ENCODE measurements at places on chromosomes 12 and 14.

DNA sequence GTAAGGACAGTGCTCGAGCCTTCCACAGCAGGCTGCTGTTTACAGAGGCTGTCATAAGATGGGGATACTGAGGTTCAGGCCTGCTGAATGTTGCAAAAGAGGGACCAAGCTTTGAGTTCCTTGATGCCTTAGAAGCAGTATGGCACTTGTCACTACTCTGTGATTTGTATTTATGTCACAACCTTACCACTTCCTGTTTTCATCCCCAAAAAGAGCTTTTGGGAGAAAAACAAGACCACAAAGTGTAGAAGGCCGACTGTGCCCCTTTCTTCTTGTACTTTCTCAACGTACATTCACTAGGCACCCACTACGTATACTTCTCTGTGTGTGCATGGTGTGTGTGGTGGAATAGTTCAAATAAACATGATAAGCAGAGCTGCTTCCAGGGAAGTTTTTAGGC is 90.1 kb downstream of the DRAM1 start:
- DNase-seq, result no peak

DNA sequence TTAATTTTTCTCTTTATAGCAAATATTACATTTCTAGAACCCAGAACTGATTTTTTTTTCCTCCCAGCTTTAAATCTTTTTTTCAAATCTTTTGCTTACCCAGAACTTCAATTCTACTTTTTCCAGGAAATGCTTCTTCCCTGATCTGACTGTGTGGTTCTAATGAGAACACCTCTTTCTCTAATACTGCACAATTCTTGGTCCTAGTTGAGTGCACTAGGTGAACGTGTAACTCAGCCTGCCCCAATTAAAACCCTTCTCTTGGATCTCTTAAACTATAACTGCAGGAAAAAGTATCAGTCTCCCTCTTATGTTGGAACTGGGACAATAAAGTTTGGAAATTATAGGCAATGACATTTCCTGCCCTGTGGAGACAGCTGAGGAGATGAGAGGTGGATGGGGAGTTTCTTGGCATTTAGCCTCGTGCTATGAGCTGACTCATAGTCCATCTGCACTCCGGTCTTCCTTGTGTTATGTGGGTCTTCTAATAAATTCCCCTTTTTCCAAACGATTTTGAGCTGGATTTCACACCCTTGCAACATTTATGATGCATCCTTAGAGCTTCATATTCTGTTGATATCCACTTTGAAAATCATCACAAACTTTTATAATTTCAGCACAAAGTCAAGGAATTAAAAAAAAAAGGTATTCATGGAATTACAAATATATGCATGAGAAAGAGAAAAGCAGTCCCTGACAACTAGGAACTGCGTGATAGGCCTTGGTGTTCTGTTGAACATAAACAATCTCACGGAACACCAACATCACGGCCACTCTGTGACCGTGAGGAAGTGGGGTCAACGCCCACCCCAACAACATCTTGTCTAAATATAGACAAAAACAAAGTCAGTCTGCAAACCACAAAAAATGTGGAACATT is 52.4 kb downstream of the BRMS1L start:
- peak; percentile 78 for DNase-seq

DNA sequence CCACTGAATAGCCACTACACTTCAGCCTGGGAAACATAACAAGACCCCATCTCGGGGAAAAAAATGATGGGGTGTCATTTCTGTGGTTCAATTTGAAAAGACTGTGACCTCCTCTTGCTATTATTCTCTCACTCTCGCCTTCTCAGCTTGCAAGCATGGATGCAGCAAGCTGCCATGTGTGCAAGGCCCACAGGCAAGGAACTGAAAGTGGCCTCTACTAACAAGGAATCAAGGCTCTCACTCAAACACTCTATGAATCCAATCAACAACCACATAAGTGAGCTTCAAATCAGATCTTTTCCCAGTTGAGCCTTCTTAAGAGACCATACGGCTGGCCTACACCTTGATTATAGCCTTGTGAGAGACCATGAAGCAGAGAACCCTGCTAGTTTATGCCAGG is 17.9 kb upstream of the DHRS7 start:
- no peak for DNase-seq

GRCh38 chr12:6946033-6946919 is 2.5 kb downstream of the C12orf57 start:
- peak; percentile 96 for DNase-seq

DNA sequence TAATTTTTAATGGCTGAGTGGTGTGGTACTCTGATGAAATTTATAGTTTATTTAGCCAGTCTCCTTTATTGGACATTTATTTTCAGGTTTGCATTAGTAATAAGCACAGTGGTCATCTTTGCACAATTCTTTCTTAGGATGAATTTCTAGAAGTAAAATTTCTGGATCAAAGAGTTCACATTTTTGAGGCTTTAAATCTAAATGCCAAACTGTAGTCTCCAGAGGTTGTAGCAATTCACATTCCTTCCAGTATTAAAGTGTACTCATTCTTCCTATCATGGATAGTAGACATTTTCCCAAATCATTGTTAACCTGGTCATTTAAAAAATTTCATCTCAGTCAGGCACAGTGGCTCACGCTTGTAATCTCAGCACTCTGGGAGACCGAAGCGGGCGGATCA is 24.8 kb downstream of the SLC39A9 start:
- no peak for DNase-seq

- DNase-seq, result no peak
Observed at GRCh38 chr14:57575482-57575881, 81.8 kb upstream of the CCDC198 start.

- DNase-seq, result no peak
Observed at GRCh38 chr14:31970744-31971143, 106.4 kb upstream of the ARHGAP5 start.

DNA sequence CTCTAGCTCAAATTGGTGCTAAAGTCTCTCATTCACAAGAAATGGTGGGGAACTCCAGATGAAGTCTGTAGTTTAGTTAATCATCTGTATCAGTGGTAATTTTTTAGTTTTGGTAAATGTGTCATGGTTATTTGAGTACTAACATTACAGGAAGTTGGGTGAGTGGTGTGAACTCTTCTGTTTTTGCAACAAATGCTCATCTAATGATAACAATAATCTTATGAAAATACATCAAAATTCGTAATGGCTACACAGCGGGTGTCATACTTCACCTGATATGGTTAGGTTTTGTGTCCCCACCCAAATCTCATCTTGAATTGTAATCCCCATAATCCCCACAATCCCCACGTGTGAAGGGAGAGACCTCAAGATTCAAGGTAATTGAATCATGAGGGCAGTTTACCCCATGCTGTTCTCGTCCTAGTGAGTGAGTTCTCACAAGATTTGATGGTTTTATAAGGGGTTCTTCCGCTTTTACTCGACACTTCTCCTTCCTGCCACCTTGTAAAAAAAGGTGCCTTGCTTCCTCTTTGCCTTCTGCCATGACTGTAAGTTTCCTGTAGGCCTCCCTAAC is 209.3 kb upstream of the FOXN3 start:
- DNase-seq, result no peak

DNA sequence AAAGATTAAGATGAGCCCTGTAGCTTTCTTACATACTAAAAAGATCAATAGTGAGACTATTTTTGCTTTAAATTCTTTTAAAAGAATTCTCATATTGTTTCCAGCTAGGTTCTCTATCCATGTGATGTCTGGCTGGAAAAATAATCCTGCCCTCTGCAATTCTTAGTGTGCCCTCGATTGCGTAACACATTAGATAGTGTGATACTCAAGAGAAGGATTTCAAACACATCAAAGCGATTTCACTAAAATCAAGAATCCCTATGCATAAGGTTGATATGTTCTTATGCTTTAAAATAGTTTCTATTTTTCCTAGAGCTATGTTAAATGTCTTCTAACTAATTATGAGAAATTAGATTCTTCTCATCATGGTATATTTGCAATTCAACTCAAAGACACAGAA is 127.3 kb upstream of the PLEKHA5 start:
- no peak for DNase-seq

GRCh38 chr12:112860181-112860580 is 46.6 kb upstream of the OAS1 start:
- no peak for DNase-seq

- DNase-seq, result no peak
Observed at GRCh38 chr14:79670811-79671210, 540.5 kb downstream of the DIO2 start.

DNA sequence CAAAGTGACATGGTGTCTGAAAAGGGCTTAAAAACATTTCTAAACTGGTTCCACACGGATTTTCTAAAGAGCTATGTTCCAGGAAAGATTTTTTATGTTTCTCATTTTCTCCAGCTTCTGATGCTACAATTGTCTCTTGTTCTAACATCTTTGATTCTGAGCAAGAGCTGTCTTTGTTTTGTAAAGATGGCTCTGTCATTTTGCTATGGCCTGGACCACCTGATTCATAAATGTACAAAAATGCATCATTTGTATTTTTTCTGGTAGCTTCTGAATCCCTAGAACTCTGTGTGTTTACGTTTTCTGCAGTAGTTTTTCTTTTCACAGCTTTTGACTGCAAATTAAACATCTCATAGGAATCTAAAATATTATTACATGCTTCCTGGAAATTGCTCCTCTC is 3.2 kb downstream of the MLH3 start:
- no peak for DNase-seq

DNA sequence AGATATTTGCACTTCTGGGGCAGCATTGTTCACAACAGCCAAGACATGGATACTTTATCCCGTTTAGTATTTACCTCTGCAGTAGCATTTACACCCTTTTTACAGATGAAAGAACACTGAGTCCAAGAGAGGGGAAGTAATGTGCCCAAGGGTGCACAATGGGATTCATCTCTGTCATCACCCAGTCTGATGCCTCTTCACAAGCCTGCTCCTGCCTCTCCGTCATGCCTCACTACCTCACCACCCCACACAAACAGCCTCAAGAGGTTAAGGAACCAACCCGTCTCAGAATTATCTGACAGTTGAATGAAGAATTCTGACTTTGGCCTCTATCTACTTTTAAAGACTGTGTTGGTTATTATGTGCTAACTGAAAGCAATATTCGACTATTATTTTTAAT is 368.4 kb downstream of the ATP23 start:
- DNase-seq, result no peak

DNA sequence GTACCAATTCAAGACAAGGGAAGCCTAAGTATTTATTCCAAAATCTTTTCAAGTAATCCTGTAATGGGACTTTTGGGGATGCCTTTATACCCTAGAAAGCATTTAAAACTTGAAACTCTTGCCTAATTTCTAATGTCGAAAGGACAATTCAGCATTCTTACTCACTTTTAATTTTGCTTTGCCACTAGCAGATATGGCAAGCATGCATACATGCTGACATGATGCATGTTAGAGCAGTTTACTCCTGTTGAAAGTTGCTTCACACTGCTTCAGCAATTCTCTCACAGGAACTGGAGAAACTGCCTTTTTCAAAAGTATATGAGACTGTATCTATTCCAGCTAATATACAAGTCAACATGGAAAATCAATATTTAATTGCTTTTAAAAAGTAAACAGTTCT is 79.9 kb downstream of the TAOK3 start:
- no peak for DNase-seq

- DNase-seq, result no peak
Observed at GRCh38 chr12:24898185-24898584, 50.7 kb downstream of the BCAT1 start.

- DNase-seq, result no peak
Observed at GRCh38 chr12:100345020-100345767, 11.7 kb upstream of the SLC17A8 start.

GRCh38 chr14:61479746-61480502 is 158.5 kb downstream of the PRKCH start:
- no peak for DNase-seq

DNA sequence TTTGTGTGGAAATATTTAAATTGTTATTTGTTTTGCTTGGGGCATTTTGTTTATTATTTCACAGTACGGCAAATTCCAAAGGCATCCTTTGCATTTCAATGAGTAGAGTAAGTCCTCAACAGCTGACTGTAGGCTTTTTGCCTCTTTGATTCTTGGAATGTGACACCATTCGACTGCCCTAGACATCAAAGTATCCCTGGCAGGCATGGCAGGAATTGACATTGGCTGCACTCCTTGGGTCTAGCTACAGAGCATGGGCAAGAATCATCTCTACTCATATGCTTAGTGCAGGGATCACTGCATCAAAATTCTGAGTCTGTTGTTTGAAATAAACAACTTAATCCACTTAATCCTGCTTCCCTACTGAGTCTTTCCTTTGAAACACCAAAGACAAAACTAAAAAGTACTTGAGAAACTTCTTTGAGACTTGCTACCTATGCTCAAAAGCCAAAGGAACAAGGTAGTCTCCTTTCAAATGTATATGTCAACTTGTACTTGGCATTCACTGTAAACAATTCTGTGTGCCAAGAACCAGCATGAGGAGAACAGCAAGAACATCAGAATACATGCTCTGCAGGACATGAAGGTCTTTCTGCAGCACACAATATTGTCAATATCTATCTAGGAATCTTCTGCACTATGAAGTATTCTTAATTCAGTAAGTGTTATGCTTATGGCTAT is 1569.0 kb upstream of the FLRT2 start:
- DNase-seq, result no peak

GRCh38 chr14:57656853-57657252 is 163.2 kb upstream of the CCDC198 start:
- no peak for DNase-seq

- peak; percentile 88 for DNase-seq
Observed at GRCh38 chr14:99731547-99732435, 47.7 kb downstream of the CYP46A1 start.

- DNase-seq, result no peak
Observed at GRCh38 chr12:126663304-126664094, 1598.3 kb downstream of the AACS start.

DNA sequence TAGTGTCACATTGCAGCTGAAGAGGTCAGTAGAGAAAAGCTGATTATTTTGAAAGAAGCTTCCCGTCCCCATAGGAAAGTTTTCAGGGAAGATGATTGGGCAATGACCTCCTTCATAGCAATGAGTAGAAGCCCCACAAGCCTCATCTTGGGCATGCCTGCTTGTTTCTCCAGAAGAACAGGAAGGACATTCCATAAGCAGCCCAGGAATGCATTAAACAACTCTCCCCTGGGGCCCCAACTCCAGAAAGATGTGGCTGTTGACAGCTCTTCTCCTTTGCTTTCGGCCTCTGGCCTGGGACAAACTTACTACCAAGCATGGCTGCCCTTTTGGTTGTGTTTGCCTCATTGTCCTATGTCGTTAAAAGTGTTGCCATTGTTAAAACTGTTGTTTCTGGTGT is 5.7 kb upstream of the VDR start:
- no peak for DNase-seq
